EL (cell line): ENCODE measurements at places on chromosomes 16 and 17.

- DNase-seq, result peak; percentile 23
These were observed 55.3 kb downstream of the SKAP1 start for GRCh38 chr17:48374650-48375230.

- no peak for DNase-seq
These were observed 54.0 kb downstream of the LYRM1 start for GRCh38 chr16:20954574-20954973.

GRCh38 chr16:14110728-14111251 is 39.7 kb downstream of the MRTFB start:
- no peak for DNase-seq

DNA sequence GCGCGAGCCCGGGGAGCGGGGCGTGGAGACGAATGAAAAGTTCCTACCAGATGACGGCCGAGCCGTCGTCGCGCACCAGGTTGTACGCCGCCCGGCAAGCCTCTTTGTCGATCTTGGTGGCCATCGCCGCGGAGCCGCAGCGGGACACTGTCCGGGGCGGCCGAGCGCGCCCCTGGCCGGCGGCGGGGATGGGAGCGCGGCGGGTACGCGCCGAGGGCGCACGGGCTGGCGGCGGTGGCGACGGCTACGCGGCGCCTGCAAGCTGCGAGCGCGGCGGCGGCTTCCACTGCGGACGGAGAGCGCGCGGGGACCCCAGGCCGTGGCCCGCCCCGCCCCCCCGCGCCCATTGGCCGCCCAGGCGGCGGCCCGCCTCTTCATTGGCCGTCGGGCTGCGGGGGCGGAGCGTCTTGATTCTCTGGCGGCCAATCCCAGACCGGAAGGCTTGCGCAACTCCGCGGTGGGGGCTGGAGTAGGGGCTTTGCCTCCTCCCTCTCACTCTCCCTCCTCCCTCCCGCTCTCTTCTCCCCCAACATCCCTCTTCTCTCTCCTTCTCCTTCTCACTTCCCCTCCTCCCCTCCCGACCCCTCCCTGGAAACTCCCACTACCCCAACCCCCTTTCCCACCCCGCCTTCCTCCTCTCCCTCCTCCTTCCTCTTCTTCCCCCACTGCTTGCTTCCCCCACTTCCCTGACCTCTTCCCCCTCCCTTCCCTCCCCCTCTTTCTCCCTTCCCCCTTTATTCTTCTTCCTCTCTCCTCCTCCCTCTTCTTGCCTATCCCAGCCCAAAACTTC is at the start of gene COTL1:
TSS of gene COTL1 (minus strand) at position 288 of the 790 bp plus-strand sequence. CDS start at position 124, 164 bp downstream.
- DNase-seq, result peak; percentile 99

DNA sequence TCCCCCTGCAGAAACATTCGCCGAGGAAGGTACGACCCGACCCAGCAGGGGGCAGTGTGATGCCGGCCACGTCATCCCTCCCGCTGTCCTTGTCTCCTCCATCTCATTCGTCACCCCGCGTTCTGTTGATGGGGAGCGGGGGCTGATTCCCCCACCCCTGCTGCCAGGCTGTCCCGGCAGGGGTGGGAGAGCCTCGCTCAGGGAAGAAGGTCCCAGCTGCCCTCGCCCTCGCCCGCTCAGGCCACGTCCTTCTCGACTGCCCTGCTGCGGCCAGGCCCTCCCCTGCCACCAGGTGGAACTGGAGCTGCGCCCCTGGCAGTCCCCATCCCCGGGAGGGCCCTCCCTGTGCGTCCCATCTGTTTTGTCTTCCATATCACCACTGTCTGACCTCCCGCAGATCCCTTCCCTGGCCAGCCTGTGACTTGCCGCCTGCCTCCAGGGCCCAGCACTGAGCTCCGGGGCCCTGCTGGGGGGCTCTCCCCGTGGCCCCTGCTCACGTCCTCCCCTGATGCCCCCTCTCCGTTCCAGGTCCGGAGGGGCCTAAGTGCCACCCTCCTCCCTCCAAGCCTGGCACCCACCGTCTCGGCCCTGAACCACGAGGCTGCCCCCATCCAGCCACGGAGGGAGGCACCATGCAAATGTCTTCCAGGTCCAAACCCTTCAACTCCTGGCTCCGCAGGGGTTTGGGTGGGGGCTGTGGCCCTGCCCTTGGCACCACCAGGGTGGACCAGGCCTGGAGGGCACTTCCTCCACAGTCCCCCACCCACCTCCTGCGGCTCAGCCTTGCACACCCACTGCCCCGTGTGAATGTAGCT is 20.6 kb downstream of the ADAM11 start:
- DNase-seq, result peak; percentile 83

- no peak for DNase-seq
These were observed 201.5 kb downstream of the SPECC1 start for GRCh38 chr17:20210614-20211013.

DNA sequence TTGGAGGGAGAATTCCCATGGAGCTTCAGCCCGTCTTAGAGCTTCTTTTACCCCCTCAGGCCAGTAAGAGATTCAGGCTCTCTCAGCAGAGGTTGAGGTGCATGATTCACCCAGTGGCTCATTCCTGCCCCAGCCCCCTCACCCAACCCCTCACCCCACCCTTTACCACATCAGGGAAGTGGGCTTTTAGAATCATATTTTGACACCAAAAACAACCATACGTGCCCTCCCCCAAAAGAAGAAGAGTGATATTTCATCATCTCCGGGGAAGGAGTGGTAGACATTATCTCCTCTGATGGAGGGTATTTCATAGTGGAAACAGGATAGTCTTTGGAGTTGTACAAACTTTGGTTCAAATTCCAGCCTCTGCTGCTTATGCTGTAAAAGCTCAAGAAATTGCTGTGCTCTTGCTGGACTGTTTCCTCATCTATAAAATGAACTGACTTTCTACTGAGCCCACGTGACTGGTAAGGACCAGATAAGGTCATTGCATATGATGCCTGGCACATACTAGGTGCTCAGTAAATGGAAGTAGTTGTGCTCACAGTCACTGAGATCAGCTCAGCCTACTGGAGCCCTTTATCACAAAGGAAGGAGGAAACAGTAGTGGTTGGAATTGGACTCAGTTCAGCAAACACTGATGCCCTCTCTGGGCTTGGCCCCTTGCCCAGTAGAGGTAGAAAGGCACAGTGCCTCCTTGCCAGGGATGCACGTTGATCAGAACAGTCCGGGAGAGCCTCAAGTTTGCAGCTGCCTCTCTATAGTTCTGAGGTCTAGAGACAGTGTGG is 18.3 kb upstream of the CCL5 start:
- DNase-seq, result no peak

- DNase-seq, result no peak
These were observed 484.6 kb downstream of the KIF2B start for GRCh38 chr17:54307351-54307750.

- DNase-seq, result no peak
These were observed 377.8 kb downstream of the SNX29 start for GRCh38 chr16:12354296-12354833.

- DNase-seq, result no peak
These were observed 1386.5 kb upstream of the CDH8 start for GRCh38 chr16:63422715-63423114.
